Kidney capillary endothelial cell (primary cell): ENCODE measurements at places on chromosomes 2 and 18.

DNA sequence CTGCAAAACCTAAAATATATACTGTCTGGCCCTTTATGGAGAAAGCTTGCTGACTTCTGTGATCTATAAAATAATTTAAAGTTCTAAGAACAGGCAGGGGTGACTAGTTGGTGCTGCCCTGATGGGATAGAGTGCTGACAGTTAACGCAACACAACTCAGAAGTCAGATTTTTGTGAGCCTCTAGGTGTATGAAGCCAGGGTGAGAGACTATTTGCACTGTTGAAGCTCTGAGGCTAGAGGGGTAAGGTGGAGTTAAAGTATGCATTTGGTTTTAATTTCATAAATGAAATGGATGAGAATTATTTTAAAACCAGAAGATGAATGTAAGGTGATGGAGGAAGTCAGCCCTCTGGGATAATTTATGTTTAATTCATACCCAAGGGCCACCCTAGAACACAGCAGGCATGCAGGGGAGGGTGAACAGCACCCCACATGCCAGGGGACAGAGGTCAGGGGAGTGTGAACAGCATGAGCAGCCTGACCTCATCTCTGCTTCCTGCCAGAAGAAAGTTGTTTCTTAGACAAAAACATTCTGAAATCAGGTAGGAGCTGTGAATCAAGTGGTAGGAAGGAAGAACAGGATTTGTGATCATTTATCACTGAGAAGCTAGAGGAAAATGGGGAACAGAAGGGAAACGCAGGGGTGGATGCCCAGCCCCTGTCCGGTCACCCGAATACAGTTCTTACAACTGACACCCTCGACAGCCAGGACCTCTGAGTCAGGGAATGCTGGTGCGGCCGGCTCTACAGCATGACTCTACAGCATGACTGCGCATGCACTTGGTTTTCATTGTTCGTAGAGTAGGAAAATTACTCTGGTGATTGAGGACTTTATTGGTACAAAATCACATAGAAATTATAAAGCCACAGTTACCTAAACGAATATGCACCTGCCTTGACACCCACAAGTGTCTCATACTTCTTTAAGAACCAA is 93.1 kb downstream of the MBP start:
- DNase-seq, result peak; percentile 45

GRCh38 chr2:143513081-143513480 is 383.9 kb downstream of the ARHGAP15 start:
- peak; percentile 65 for DNase-seq

GRCh38 chr2:85813211-85813981 is 59.6 kb downstream of the ATOH8 start:
- no peak for DNase-seq

DNA sequence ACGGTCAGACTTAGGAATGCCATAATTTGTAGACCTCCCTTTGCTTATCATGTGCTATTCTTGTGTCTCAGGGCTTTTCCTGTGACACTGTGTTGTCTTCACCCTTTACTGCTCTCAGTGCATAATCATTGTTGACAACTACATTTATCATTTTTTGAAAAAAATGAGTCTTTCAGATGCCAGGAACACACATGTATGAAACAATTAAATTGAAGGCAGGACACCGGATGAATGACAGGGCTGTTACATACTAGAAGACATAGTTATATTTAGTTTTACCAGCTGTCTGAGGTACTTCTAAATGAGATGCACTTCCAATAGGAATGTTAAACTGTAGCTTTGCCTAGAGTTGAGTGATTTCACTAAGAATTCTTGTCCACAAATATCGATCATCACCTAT is 243.5 kb downstream of the LRP1B start:
- DNase-seq, result no peak

DNA sequence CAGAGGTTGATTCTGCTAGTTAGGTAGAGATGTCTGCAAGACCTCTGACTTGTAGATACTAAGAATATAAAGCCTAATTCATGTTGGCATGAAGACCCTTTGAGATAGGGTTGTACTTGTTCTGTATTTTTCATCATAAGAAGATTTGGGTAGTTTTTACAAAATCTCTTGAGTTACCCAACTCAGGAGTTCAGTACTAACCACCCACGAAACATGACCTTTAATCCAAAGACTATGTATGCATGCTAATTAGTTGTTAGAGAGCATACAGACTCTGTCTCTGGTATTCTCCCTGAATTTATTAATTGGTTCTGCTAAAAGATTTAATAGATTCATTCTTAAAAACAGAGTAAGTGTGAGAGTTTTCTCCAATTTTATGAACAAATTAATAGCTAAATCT is 16.9 kb downstream of the PECR start:
- no peak for DNase-seq

DNA sequence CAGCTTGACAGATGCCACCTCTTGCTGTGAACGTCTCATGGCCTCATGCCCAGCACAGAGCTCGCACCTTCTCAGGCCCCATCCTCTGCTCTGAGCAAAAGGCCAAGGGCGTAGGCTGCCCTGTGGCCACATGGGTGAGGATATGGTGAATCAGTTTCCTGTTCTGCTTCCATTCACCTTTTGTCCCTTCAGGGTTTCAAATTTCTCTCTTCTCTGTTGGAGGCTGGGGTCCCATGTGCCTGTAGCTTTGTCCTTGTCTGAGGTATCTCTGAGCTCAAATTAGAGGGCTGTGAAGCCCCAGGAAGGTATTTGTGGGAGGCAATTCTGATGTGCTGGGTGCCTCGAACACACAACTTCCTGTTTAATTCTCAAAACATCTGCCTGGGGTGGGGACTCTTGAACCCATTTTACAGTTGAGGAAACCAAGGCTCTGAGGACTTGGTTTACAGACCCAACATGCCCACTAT is 29.0 kb downstream of the ZAP70 start:
- peak; percentile 26 for DNase-seq

GRCh38 chr2:127218812-127219170 is 1.3 kb downstream of the CYP27C1 start:
- DNase-seq, result no peak

- DNase-seq, result no peak
These were observed 31.5 kb downstream of the CABYR start for GRCh38 chr18:24170360-24170759.

- DNase-seq, result no peak
These were observed 3.7 kb downstream of the DLX1 start for GRCh38 chr2:172089005-172089504.

DNA sequence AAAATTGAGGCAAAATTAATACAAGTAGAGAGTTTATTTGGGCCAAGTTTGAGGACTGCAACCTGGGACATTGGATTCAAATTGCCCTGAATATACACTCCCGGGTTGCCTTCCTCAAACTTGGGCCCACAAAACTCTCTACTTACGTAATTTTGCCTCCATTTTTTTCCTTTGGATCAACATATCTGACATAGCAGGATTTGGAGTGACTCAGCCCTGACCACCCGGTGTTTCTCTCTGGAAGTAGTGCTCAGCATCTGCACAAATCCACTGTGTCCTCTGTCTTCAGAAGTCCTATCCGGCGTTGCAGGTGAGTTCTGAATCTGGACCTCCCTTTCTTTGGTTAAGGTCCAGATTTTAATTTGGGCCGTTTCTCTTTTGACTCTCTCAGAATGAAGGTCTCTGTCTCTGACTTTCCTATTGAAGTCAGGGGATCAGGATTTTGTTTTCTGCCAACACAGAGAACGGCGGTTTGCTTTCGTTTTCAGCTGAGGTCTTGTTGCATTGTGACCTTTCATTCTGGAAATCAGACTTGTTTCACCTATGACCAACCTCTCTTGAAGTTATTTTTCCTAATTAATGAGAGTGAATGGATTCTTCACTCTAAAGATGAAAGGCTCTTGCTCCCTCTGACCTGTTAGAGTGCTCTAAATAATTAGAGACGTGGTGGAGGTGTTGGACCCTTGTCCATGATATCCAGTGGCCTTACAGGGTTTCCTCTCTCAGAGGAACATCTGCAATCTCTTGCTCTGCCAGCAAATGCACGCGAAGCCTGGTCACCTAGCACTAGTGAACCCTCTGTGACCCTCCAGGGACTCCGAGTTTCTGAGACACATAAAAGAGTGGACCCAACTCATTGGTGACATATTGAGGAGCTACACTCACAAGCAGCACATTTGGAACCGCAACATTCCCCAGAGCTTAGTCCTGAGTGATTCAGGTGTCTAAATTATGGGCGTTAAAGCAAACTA is 13.6 kb downstream of the TCF23 start:
- no peak for DNase-seq

DNA sequence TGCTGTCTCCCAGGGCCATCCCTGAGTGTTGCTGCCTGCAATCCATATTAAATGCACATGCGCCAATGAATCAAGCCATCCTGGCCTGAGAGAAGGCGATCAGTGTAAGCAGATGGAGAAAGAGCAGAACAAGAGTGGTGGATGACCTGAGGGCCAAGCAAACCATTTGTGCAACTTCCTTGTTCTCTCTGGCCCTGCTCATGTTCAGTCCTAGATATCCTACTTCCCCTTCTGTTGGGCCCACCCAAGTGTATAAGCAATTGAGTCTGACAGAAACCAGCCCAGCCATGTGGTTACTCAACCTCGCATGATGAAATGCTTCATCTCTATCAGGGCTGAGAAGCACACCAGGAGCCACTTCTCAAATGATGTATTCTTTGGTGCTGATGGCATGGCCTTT is 383.1 kb upstream of the ID2 start:
- no peak for DNase-seq

- no peak for DNase-seq
These were observed 99.1 kb upstream of the CD302 start for GRCh38 chr2:159897081-159897480.
